ENCODE measurements at places on chromosomes 7 and 10. TPM values are rescaled to one million over a fixed set of nuclear protein-coding genes. Genes with fewer than 3 reads are reported as not detected.

GTPBP4 gene
- 42.7 TPM for total RNA-seq

CHST3 gene
- 14.5 TPM for total RNA-seq

CLRN3 gene
- not detected for total RNA-seq

CCDC201 gene
- not detected for total RNA-seq

- DNase-seq = no peak
Measured at GRCh38 chr7:137507096-137507495, 163.6 kb upstream of the PTN start.

DNA sequence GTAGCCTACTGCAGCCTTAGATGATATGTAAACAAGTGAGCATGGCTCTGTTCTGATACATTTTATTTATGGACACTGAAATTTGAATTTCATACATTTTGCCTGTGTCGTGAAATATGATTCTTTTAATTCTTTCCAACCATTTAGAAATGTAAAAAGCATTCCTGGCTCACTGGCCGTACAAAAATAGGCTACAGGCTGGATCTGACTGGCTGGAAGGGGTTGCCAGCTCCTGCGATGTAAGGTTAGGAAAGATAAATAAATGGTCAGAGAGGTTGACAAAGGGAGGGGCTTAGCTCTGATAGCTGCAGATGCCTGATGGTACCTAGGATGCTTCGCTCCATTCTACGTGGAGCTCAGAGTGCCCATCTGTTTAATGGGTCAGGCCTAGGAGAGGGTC is 3.4 kb downstream of the ADCYAP1R1 start:
- DNase-seq = no peak

- peak; percentile 22 for DNase-seq
Measured at GRCh38 chr7:87152897-87153641, 816 bp downstream of the DMTF1 start.

DNA sequence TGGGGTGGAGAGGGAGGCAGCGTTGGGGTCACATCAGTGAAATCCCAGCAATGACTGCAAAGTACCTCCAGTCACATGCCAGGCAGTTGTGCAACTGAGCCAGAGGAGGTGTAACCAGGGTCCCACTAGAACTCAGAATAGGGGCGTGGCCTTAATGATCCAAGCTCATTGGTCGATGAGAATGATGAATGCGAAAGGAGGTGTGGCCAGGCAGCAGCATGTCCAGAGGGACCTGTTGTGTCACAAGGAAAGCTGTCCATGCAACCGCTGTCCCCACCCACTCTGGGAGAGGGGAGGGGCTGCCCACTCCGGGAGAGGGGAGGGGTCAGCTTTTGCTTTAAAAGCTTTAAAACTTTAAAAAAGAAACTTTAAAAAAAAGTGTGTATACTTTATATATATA is 25.3 kb upstream of the MTPAP start:
- peak; percentile 19 for DNase-seq

- no peak for DNase-seq
Measured at GRCh38 chr10:24496906-24497305, 226.8 kb downstream of the ARHGAP21 start.

DNA sequence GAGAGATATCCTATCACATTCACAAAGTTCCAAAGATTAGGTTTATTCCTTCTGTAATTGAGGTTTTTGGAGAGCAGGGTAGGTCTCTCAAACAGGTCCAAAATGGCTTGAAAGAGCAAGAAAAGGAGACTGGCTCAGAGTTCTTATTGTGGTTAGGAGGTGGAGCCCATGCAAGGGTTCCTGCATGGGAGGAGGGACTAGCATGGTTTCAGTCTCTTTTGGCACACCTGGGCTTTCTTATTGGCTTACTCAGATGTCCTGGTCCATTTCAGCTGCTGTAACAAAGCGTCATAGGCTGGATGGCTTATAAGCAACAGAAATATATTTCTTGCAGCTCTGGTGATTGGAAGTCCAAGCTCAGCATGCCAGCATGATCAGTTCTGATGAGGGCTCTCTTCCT is 493.1 kb downstream of the REEP3 start:
- DNase-seq = no peak

DNA sequence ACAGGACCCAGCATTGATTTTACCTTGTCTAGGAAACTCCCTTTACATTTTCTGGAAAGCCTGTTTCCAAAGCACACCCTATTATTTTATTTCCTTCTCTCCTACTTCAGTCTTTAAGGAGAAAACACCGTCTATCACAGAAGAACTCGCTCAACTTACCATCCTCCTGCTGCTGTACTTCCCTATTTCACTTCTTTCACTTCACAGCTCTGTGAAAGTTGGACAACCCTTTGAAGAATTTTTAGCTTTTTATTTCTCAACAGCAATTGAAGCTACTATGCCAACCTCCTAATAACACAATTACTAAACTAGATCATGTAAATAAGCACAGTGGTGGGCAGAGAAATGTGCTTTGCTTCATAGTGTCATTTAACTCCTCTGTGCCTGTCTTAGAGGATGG is 166.5 kb downstream of the TFEC start:
- no peak for DNase-seq

DNA sequence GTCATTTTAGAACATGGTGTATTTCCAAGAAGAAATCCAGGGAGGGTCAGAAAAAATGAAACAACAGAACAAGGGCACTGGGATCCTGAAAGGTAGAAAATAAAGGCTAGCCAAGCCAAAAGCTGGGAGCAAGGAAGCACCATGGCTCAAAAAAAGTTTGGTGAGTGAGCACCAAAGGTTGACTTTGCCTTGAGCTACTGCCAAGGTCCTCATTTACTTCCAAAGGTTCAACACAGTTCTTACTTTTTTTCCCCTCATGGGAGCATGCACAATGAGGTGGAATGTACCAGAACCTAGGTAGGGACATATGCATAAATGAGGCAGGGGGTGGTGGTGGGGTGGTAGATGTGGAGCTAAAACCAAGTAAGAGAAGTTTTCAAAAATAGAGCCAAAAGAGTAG is 182.8 kb downstream of the CPEB3 start:
- no peak for DNase-seq

GRCh38 chr7:16563281-16564022 is 36.8 kb downstream of the LRRC72 start:
- peak; percentile 40 for DNase-seq

DNA sequence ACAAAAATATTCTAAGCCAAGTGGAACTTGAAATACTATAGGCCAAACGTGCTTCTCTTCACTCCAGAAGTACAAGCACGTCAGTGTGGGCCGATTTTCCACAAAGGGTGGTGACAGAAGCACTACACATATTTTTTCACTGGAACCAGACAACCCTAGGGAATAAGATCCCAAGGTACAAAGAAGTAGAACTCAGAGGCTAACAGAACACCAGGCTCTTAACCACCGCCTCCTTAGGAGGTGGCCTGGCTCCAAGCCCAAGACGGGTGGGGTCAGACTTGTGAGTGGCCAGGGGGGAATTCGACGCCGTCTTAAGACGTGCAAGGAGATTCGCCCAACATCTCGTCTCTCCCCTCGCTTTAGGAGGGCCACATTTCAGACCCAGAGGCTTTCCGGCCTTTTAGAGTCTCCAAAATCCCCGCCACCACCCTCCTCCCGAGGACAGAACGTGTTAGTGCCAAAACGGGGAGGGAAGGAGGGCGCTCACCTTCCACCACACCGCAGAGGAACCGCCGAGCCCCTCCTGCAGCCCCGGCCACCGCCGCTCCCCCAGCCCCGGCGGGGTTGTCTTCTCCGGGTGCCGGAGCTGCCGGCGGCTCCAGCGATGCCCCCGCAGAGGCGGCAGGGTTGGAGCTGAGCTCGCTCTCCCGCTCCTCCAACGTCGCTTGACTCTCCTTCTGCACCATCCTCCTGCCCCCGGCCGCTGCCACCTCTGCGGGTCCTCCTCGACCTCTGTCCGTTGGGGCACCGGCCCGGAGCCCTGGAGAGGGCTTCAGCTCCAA is 716 bp downstream of the OGA start:
- peak; percentile 86 for DNase-seq

- DNase-seq = no peak
Measured at GRCh38 chr7:113996405-113996804, 77.6 kb upstream of the PPP1R3A start.

- no peak for DNase-seq
Measured at GRCh38 chr10:61923950-61924274, 22.4 kb downstream of the ARID5B start.
